ENCODE measurements at places on chromosomes 5 and 9.

GRCh38 chr9:126703002-126703865 is 89.5 kb downstream of the LMX1B start:
- no peak for DNase-seq

DNA sequence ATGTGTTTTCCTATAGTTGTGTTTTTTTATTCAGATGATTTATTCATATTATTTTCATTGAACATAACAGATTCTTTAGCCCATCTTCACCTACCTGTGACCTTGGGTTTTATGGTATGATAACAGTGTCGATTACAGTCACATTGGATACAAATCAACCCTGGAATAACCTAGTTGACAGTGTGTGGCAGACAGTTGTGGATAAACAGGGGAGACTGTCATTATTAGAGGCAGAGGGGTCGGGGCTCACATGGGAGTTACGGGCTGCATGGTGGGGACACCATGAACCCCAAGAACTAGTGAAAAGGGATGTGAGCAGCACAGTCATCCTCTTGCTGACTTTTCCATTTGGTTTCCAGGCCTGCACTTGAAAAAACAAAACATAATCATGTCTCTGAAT is 29.9 kb upstream of the MAP1B start:
- DNase-seq: no peak

DNA sequence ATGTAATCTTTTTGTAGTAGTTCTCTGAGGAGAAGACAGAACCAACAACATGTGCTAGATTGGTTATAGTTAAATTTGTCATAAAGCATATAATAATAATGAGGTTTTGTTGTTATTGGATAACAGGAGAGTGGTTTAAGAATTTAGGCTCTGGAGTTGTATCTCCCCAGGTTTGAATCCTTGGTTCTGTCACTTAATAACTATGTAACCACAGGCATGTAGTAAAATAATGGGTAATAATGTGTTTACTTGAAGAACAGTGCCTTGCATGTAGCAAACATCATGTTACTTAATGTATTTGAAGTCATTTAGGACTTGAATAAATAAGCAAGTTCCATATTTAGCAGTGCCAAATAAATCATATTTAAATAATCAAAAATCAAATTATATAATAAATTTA is 55.8 kb downstream of the NSD1 start:
- no peak for DNase-seq

DNA sequence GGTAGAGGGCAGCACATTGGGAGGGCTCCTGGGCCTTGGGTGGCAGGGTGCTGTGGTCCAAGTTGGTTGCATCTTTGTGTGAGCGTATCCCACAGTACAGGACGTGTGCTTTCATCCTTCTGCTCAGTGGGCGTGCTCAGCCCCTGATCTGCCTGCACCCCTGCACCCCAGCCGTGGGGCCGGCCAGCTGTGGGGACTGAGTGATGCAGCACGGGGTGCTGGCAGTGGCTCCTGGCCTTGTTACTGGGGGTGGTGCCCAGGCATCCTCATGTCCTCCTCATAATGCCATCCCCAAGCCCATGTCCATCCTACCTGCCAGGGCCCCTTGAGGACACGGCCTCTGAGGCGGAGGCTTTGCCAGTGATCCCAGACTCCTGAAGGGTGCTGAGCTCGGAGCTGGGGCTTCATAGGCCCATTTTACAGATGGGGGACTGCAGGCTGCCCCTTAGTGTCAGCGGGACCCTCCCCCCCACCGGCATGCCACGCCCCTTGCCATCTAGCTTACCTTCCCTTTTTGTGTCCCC is 100.7 kb downstream of the PHF2 start:
- no peak for DNase-seq

DNA sequence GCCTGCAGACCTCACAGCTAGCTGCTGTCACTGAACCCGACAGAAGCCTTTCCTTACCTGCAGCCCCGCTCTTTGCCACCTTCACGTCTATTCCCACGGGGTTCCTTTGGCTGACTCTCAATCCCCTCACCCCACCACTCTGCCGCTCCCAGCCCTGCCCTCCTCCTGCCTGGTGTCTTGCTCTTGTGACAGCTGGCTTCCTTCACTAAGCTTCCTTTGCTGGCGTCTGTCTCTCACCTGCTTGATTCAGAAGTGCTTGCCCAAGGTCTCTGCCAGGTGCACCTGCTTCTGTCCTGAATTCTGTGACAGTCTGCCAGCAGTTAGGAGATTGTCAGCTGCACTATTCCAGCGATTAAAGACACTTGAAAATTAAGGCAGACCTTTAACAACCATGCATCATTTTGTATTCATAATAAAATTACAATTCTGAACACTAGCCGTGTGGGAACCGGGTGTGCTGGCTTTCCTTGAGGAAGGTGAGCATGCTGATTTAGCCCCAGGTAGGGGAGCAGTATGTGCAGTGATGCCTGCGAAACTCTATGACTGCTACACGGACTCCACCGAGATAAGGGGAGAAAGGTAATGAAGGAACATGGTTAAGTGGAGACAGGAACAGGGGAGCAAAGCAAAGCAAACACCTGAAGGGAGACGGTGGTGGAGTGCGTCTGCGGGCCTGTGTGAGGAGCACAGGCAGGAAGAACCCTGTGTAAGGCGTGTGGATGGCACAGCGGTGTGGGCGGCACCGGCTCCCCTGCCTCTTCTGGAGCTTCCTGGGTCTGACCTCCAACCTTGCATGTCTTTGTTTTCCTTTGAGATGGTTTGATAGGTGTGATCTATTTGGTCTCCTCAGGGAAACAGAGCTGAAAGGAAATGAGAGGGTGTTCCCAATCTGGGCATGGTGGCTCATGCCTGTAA is 80.1 kb upstream of the CACNA1B start:
- no peak for DNase-seq

- no peak for DNase-seq
These were observed 19.6 kb upstream of the ROPN1L start for GRCh38 chr5:10421896-10422691.

- no peak for DNase-seq
These were observed 171.4 kb downstream of the GRIA1 start for GRCh38 chr5:153661897-153662296.

DNA sequence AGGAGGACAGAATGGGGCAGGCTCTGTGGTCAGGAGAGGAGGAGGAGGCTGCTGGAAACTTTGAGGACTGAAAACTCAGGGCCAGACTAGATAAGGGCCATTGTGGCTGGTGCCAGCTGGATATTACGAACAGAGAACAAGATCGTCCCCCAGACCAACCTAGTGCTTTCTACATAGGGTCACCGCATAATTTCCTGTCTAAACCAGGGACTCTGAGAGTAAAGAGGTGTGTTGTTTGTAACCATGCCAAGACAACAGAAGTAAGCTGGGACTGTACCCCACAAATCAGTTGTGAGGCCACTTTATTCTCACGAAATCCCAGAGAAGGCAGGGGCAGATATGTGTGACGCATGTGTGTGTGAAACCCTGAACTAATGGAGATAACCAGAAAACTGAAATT is 20.3 kb upstream of the GFPT2 start:
- no peak for DNase-seq

DNA sequence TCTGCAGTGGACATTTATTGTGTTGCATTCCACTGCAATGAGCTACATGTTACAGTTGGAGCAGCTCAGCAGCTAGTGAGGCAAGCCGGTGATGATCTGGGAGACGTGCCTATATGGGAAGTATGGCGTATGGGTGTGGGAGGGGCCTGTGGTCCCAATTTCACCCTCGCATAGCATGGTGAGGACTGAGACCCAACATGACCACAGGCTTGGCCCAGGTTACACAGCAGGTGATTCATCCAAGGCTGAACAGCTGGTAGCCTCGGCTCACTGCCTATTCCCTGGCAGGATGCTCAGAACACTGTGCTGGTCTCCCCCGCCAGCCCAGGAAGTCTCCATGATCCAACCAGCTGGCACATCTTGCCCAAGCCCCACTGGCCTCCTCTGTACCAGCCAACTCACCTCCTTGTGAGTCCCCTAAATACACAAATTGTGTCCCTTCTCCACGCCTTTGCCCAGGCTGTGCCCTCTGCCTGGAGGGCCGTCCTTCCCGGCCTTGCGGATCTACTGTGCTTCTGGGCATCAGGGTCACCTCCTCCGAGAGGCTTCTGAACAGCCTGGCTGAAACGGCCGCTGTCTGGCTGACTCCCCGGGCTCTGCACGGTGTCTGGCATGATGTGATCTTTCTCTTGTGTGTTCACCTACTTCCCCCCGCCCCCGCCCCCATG is 81.4 kb downstream of the NSUN2 start:
- no peak for DNase-seq

- DNase-seq: no peak
These were observed 66.2 kb downstream of the SIL1 start for GRCh38 chr5:139131921-139132432.

DNA sequence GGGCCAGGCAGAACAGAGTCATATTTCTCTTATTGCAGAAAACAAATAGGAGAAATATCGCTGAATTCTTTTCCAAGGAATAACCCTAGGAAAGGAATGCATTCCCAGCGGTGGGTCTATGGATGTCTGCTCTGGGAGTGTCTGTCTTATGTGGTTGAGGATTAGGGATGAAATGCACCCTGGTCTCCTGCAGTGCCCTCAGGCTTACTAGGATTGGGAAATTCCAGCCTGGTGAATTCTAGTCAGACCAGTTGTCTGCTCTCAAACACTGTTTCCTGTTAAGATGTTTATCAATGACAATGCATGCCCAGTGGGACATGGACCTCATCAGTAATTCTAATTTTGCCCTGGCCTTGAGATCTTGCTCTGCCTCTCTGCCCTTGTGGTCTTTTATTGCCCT is 136.1 kb upstream of the ELAVL2 start:
- DNase-seq: no peak

DNA sequence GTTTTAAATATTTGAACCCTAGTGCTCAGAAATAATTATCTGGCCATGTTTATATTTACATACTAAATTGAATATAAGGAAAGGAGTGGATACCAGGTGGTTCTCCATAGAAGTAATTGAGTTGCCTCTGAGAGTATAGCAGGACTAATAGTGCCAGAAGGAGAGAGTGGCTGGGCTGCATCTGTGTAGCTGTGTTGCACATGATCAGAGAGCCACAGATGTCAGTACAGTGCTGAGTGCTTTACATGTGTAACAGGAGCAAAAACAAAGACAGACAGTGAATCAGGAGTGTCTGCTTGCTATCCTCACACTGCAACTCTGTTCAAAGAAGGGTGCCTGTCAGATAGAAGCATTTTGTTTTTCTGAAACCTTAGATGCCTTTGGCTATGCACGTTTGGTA is 353.9 kb upstream of the PAPPA start:
- no peak for DNase-seq

- no peak for DNase-seq
These were observed 12.6 kb downstream of the JAK2 start for GRCh38 chr9:4997631-4998030.

DNA sequence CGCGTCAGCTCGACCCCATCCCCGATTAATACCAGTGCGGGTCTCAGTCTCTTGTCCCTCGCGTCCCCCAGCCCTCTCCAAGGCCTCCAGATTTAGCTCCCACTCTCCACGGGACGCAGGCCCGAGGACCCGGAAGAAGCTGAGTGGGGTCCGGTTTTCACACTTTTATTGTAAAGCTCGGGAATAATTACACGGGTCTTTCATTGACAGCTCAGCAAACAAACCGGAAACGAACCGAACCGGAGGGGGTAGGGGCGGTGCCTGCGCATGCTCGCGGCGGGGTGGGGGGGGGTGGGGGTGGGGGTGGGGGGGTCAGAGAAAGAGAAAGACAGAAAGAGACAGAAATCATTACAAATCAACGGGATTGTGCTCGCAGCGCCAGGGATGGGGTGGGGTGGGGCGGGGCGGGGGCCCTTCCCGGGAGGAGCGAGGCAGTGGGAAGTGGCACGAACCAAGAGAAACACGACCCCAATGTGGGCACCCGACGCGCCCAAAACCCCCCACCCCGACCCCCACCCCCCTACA is 27.9 kb downstream of the PCDH1 start:
- peak; percentile 58 for DNase-seq

DNA sequence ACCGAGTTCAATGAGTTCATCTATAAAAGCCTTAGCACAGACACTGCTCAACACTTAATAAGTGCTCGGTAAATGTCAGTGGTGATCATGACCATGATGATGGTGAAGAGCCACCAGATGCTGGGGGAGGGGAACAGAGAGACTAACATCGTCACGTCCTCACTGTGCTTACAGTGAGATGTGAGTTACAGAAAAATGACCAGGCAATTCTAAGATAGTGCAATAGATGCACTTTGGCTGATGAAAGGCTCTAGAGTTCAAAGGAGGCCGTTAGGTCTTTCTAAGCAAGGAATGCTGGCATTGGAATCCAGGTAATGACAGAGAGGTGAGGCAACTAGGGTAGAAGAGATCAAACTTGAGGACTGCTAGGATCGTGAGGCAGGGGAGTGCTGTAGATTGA is 36.7 kb downstream of the ARL15 start:
- DNase-seq: no peak

GRCh38 chr5:129447968-129448367 is 12.1 kb upstream of the ADAMTS19 start:
- no peak for DNase-seq

GRCh38 chr5:174283211-174284005 is 237.9 kb downstream of the NSG2 start:
- DNase-seq: no peak

- no peak for DNase-seq
These were observed 28.9 kb downstream of the COX7C start for GRCh38 chr5:86646671-86647070.

DNA sequence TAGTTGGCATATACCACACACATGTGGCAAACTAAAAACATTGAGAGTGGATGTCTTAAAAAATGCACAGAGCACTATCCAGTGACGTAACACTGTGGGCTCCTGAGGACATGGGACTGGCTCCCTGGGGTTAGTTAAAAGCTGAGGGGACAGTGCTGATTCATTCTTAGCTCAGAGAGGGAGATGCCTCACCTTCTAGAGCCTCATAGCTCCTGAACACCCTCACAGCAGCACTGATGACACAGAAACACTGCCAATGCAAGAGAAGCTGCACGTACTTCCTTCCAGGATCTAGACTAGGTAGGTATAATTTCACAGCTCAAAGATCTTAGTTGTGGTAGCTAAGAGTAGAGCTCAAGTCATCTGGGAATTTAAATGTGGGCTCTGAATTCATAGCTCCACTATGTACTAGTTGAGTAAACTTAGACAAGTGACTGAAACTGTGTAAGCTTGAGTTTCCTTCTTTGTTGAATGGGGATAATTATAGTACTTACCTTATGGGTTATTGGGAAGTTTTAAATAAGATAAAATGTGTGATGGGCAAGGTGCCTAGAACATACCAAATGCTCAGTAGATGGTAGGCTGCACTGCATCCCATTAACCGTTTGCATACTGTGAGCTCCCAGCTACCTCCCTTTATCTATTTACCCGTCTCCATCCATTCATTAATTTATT is 279.9 kb downstream of the ASTN2 start:
- no peak for DNase-seq

DNA sequence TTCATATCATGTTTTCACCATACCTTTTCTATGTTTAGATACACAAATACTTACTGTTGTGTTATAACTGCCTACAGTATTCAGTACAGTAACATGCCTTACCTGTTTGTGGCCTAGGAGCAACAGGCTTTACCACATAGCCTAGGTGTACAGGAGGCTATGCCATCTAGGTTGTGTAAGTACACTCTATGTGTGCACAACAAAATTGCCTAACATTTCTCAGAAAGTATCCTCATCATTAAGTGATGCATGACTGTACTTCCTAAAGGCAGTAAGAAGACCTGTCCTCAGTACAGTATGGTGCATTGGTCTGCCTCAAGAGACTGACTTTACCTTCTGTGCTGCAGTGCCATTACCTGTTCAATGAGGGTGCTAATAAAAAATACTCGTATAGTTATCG is 7.9 kb downstream of the TXN start:
- DNase-seq: no peak

All from right forelimb (tissue), 1 donor.